ENCODE measurements at places on chromosomes 5 and 9.

- DNase-seq = no peak
Measured at GRCh38 chr5:108059334-108059733, 322.6 kb downstream of the FBXL17 start.

DNA sequence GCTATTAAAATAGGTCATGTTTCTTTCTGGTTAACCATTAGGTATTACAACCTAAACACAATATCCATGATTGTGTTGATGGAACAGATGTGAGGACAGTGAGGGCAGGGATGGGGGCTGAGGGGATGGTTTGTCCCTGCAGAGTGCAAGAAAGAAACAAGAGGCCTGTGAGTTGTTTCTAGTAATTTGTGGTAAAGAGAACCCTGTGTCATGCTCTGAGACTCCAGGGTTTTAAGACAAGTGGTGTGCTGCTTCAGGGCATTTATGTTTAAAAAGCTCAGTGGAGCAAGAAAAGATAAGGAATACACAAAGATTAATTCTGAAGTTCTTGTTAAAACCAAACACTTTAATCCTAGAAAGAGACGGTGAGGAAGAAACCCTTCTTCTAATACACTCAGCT lies 656.5 kb downstream of the TLE1 start:
- no peak for DNase-seq

DNA sequence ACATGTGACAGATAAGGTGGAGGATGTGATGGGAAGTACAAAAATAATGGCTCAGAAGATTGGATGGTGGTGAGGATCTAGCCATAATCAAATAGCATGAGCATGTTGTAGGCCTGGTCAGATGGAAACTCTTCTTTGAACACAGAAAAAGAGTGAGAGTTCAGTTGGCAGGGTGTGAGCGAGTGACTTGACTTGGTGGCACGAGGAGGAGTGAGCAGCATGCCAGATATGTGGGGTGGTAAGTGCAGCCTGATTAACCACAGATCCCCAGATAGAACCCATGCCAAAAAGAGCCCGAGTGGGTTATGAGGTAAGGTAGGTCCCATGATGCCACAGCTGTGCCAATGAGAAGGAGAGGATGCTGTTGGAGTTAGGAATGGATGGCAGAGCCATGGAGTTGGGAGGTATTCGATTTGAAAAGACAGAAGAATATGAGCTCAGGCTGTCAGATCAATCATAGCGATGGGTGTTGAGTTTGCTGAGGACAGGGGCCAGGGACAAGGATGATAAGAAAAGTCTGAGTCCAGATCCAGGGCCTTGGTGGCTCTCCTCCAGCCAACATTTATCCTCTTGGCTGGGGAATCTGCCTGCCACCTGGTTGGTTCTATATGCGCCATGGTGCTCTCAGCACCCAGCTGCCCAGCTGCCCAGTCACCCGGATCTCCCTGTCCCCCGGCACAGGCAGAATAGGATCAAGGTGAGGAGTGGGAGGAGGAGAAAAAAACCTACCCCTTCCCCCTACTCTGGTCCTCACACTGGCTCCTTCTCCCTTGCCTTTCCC lies 16.5 kb downstream of the GARNL3 start:
- DNase-seq = no peak

DNA sequence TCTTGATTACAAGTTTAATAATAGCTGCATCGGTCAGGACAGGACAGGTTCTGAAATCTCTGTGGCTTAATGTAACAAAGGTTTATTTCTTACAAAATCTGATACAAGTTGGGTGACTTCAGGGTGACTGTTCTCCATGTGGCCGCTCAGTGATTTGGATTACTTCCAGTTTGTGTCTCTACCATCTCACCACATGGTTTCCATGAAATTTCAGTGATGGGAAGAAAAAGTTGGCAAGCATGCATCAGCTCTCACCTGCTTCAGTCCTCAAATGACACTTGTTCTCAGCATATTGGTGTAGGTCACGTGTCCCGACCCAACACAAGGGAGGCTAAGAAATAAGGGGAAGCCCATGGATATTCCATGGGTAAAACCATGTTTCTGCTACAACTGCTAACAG lies 7.8 kb upstream of the TMEM268 start:
- DNase-seq = no peak

DNA sequence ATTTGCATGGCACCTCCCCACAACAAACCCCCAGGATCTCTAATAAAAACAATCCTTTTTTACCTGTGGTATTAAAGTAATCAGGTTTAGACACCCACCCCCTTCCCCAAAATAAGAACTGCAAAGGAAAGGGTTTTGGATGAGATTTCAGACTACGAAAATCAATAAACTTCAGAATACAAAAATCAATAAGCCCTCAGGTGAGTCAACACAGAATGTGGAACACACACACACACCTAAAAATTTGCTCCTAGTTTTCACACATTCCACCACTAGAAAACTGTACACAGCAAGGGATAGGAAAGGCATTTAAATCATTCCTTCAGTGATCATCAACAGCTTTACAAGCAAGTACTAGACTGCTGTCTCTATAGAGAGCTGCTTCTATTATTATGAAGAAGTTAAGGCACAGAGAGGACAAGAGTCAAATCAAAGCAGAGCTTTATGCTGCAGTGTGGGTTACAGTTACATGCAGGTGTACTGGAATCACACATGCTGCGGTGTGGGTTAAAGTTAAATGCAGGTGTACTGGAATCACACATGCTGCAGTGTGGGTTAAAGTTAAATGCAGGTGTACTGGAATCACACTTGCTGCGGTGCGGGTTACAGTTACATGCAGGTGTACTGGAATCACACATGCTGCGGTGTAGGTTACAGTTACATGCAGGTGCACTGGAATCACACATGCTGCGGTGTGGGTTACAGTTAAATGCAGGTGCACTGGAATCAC lies 36.3 kb downstream of the PFDN1 start:
- DNase-seq = no peak

DNA sequence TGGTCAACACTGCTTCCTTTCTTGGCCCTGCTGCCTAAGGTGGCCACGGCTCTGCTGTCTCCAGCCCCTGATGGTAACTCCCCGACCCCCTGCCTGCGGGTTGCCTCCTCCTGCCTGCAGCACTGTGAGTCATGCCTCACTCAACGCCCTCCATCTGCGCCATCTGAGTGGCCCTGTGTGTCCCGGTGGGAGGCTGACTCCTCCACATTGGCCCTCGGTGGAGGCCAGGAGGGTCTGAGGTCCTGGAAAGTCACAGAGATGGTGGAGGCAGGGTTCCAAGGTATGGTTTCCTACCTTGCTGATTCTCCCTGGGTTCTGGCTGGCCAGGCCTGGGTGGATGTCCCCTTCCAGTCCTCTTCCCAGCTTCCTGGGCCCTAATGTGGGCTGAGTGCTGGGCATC lies 64.5 kb upstream of the ADAMTS2 start:
- no peak for DNase-seq

- DNase-seq = no peak
Measured at GRCh38 chr9:124527781-124528180, 20.6 kb upstream of the NR5A1 start.

DNA sequence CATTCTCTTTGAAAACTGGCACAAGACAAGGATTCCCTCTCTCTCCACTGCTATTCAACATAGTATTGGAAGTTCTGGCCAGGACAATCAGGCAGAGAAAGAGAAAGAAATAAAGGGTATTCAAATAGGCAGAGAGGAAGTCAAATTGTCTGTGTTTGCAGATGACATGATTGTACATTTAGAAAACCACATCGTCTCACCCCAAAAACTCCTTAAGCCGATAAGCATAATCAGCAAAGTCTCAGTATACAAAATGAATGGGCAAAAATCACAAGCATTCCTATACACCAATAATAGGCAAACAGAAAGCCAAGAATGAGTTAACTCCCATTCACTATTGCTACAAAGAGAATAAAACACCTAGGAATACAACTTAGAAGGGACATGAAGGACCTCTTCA lies 21.0 kb upstream of the EPB41L4A start:
- DNase-seq = no peak

DNA sequence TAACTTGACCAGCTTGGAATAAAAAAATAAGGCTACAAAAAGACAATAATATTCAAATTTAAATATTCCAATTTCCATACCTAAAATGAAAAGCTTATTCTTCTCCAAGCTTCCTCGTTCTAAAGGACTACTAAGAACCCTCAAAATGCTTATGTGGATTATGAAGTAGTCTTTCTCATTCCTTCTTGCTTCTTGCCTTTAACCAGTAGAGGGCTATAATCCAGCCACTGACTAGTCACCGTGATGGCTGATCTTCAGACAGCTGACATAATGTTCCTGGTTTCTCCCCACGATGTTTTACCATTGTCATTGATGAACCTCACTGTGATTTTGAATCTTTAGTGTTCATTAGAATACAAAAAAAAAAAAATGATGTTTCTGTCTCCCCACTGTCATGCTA lies 515.3 kb downstream of the TLE1 start:
- DNase-seq = no peak

DNA sequence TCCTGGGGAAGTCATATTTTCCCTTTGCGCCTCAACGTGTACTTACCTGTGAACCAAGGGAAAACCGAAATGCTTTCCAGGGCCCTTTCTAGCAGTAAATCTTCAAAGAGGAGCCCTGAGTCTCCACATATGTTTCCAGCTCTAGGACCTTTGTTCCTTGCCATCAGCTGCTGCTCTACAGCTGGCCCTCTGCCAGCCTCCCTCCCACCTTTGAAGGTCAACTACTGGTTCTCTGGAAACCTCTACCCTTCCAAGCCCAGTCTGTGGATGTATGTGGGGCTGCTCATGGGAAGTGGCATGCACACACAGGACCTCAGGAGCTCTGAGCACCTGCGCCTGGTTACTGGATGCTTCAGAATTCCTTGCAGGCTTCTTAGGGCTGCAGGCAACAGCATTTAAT lies 117.2 kb downstream of the PSD2 start:
- DNase-seq = no peak

GRCh38 chr5:172685091-172685490 lies 44.0 kb downstream of the NEURL1B start:
- DNase-seq = no peak

DNA sequence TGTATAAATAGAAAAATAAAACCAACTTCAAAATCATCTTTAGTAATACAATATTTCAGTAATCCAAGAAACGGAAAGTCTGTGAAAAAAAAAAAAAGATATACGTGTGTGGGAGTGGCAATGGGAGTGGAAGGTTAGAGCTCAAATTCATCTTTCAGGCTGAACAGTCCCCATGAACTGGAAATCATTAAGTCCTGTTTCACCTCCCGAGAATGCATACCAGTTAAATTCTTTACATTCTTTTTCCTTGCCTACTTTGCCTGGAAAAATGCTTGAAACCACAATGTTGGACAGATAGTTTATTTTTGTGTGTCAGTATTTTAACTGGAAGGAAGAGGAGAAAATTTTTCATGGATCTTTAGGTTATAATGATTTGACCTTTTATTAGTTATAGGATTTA lies 166.8 kb downstream of the MUSK start:
- no peak for DNase-seq

DNA sequence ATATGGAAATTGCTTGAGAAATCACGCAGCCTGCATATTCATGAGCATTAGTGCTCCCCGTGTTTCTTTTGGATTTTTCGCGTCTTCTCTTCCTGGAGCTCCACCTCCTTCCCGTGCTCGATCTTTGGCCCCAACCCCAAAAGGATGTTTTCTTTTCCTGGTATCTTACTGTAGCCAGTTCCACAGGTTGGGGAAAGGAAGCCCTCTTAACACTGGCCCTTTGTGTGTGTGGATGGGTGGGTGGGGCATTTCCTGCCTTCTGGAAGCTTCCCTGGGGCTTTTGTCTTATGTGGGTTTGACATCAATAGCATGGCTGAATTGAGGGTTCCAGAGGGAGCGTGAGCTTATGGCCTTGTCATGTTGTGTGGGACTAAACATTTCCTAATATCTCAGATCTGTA lies 21.9 kb downstream of the STXBP1 start:
- DNase-seq = no peak

DNA sequence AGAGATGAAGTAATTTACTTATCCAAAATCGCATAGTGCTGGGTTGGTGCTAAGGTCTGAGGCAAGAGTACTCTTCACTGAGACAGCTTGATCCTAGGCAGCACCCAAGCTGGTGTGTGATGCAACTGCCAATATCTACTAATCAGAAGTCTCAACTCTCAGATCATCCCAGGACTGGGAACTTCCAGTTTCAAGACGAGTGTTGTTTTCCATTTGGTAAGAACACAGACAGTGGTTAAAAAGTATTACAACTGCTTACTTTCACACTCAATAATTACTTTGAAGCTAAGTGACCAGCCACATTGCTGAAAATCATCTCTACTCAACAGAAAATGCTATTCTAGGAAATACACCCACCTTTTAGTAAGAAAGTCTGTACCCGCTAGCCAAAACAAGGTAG lies 45.3 kb downstream of the FBXW11 start:
- DNase-seq = no peak

DNA sequence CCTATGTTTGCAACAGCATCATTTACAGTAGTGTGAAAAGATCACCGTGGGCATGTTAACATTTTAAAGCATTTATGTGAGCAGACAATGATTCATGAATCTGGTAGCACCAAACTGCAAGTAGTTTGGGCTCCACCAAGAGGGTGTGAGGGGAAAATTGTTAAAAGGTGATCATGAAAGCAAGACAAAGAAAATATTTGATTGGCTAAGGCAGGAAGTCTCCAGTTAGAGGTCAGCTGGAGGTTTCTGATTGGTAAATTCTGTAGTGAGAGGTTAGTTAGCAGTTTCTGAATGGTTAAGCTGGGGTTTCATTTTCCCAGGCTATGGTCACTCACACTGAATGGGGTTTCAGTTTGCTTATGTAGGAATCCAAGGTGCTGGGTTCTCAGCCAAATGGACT lies 13.5 kb upstream of the DRD1 start:
- no peak for DNase-seq

- no peak for DNase-seq
Measured at GRCh38 chr5:179240561-179240960, 104.7 kb downstream of the ADAMTS2 start.

GRCh38 chr5:180603076-180603594 lies 11.8 kb upstream of the SCGB3A1 start:
- no peak for DNase-seq

DNA sequence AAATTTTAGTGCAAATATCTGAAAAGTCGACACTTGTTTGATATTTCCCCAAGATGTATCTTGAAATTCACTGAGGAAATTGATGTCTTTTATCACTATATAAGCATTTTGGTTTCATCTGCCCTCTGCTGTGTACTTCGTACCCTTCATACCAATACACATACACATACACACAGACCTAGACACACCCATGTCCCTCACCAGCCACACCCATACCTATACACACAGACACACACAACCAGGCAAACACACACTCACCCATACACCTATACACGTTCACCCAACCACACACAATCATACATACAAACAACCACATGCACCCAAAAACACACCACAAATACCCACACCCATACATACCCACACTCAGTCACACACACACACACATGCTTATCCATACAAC lies 367.8 kb downstream of the HINT1 start:
- DNase-seq = no peak

GRCh38 chr9:132969783-132970182 lies 8.7 kb upstream of the GFI1B start:
- no peak for DNase-seq

All from substantia nigra (tissue), 51 donors.